Memory B cell (primary cell): ENCODE measurements at places on chromosomes 13 and 19.

DNA sequence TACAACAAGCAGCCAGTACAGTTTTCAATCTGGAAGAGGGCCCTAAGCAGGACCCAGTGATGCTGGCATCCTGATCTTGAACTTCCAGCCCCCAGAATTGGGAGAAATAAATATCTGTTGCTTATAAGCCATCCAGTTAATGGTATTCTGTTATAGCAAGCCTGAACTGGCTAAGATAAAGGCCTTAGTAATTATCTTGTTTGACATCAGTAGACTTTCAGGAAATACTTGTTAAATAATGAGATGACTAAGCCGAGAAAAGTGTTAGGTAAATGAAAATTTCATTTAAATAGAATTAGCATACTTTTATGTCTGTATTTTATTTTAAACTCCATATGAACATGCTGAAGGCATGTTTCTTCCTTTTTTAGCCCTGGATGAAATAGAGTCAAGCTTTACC lies 188.2 kb downstream of the OLFM4 start:
- DNase-seq: no peak

DNA sequence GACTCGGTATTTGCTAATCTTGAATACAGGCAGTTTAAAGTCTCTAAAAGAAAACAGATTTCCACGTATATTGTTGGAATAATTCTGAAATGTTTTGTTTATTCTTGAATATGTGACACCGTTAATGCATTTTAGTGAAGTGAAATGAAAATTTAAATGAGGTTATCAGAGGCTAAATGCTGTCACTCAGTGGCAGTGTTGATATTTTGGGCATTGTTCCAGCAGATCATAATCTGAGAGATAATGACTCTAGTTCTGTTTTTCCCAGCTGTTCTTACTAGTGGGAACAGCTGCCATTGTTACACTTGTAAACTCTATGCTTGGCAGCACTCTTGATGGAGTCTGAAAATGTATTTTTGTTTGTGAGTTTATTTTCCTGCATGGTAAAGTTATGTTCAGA lies 365.6 kb upstream of the SLC10A2 start:
- no peak for DNase-seq

- no peak for DNase-seq
Measured at GRCh38 chr13:48383384-48383783, 29.5 kb downstream of the LPAR6 start.

- no peak for DNase-seq
Measured at GRCh38 chr19:15979293-15979692, 30.5 kb downstream of the OR10H4 start.

DNA sequence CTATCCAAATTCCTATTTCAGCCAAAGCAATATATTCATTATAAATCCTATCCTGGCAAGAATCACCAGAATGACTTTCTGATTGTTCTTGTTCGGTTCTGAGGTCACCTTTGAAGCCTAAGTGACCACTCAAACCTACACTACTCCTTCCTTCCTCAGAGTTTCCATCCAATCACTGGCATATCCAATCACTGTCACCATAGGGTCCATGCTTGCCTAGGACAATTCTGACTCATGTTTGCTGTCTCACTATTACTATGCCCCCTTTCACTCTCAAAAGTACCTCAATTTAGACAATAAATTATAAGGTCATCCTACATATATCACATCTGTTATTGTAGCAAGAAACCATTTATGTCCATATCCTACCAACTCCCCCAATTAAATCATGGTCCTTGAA lies 58.9 kb downstream of the UBL3 start:
- no peak for DNase-seq

GRCh38 chr19:14162871-14163297 lies 26.5 kb upstream of the ASF1B start:
- no peak for DNase-seq

DNA sequence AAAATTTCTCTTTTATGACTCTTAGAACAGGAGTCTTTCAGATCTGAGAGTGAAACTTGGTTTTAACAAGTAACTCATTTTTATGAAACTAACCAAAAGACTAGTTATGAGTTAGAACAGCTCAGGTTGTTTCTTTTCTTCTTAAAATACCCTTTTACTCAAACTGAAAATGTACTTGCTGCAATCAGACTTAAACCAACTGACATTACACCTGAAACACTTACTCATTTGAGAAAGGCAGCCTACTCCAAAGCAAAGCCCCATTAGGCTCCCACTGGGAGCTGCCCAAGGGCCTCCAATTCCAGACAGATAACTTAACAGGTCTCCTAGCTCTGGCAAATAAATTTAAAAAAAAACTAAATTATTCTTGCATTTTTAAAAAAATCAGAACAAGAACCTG lies 3.6 kb downstream of the FOXO1 start:
- no peak for DNase-seq

DNA sequence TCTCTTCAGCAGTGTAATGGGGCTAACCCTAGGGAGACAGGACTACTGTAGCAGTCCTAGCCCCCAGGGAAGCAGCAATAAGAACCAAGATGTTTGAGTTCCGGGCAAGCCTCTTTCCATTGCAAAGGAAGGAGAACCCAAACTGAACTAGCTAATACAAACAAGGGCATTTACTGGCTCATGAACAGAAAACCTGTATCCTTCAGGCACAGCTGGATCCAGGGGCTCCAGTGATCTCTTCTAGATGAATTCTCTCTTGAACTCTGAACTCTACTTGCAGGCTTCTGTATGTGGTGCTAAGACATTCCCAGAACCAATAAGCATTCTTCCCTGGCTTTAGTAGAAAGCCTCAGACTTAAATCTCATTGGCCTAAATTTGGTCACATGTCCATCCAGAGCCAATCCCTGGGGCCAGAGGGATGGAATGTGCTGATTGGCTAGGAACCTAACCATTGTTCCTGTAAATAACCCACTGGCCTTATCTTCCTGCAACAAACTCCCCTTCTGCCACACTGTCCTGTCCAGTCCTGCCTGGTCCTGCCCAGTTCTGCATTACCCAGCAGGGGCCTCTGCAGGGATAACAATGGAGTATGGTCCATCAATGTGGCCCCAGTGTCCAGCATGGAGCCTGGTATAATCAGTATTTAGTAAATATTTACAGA lies 3.9 kb upstream of the PODNL1 start:
- DNase-seq: no peak

DNA sequence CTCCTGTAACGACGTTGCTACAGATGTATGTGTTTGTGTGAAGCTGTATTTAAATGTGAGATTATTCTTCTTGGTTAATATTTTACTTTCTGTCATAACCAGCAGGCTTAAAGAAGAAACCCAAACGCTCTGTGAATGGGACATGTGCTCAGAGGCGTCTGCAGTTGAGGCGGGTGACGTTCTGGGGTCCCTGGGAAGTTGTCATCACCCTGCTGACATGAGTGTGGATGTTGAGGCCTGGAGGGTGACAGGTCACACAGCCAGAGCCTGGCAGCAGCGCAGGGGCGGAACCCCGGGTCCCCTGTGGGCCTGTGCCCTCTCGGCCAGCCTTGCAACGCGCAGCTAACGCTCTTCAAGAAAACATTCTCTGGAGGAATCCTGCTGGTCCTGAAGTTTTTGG lies 16.6 kb downstream of the RASA3 start:
- no peak for DNase-seq

- DNase-seq: no peak
Measured at GRCh38 chr19:7740682-7741054, 6.7 kb downstream of the CD209 start.

- DNase-seq: peak; percentile 48
Measured at GRCh38 chr19:38564981-38565690, 52.6 kb downstream of the MAP4K1 start.

- DNase-seq: no peak
Measured at GRCh38 chr19:23769691-23770468, 11.2 kb upstream of the ZNF681 start.

GRCh38 chr19:9883231-9883758 lies 48.2 kb downstream of the PIN1 start:
- DNase-seq: no peak

DNA sequence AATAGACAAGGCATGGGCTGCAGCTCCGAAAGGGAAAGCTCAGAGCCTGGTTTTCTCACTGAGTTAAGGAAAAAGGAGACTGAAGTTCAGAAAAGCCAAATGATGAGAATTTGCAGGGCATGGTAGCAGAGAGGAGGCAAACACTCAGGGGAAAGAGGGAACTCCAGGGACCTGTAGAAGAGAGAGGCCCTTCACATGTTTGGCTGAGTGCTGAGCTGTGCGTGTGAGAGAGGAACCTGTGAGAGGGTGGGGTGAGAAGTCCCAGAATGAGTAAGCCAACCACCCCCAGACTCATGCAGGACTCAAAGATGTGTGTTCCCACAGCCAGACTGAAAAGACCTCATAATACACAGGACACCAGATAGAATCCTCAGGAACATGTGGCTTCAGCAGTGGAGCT lies 2.8 kb upstream of the CRYL1 start:
- no peak for DNase-seq

DNA sequence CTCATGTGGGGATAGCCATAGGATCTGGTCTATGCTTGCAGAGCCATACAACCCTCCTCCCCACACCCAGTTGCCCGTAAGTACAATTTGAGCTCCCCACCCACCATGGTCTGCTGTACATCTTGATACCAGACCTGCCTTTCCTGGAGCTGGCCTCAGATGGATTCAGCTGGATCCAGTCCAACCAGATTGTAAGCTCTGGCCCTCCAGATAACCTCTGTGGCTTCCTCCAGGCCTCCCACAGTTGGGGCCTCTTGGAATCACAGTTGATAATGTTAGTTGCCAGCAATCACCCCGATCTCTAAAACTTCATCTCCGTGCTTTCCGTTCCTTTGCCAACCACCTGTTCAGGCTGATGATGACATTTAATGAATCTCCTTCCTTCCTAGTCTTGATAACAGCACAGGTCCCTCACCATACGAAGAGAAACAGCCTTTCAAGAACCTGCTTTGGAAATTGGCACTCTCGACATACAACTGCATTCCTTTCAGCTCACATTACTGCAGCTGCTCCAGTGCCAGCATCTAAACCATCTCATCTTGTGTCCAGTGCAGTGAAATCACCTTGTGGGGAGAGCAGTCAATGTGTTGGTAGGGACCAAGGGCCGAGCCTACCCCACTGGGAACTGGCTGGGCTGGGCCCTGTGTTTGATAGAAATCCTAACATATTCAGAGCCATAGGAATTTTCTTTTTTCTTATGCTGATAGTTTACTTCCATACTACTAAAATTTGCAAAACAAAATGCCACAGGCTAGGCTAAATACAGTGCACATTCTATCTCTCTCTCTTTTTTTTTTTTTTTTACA lies 15.1 kb upstream of the FOXO1 start:
- no peak for DNase-seq

DNA sequence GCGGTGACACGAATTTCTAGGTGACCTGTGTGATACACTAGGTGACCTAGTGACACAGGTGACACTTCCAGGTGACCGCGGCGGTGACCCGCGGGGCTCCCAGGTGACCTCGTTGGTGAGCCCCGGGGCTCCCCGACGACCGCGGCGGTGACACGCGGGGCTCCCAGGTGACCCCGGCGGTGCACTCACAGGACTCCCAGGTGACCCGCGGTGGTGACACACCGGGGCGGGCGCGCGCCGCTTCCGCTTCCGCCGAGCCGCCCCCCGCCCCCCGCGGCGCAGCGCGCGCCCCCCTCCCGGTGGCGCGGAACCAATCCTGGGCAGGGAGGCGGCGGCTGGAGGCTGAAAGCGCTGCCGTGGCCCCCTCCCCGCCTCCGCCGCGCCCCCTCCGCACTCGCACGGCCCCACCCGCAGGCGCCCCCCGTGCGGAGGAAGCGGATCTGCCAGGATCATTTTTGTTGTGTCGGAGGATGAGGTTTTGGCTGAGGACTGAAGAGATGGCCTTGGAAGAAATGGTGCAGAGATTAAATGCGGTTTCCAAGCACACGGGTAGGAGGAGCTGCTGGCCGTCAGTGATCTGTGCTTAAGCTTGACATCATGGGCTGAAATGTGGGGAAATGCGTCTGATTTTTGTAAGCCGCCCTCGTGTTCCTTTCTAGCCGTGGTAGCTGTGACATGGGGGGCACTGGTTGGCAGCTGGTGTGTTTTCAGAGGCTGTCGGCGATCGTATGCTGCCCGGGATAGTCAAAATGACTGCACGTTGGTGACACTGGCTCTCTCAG lies at the start of gene MCF2L:
MCF2L (plus strand) TSS at position 305 of the 782 bp plus-strand sequence; CDS start at position 471, 166 bp downstream.
- DNase-seq: peak; percentile 13

DNA sequence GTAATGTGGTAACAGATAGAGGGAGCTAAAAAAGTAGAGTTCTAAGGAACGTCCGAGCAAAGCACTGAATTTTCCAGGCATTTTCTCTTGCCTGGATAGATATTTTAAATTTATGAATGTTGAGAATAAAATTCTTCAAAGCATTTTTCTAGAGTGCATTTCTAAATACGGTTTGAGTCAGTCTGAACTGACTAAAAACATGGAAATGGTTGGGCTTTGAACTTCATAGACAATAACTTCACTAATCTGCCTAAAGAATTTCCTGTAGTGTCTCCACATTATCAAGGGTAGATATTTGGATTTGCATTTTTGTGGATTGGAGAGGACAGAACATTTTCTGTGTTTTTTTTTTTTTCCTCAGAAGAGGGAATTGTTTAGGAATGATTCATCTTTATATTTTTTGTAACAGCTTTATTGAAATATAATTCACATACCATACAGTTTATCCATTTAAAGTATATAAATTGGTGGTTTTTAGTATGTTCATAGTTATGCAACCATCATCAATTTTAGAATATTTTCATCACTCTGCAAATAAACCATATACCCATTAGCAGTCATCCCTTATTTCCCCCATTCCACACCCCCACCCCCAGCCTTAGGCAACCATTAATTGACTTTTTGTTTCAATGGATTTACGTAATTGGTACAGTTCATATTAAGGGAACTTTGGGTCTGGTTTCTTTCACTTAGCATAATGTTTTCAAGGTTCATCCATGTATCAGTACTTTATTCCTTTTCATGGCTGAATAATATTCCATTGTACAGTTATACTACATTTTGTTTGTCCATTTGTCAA lies 20.7 kb downstream of the GARRE1 start:
- DNase-seq: no peak

- no peak for DNase-seq
Measured at GRCh38 chr19:43902399-43902798, 32.7 kb downstream of the ZNF45 start.

GRCh38 chr13:36888645-36889044 lies 31.4 kb downstream of the SMAD9 start:
- no peak for DNase-seq

DNA sequence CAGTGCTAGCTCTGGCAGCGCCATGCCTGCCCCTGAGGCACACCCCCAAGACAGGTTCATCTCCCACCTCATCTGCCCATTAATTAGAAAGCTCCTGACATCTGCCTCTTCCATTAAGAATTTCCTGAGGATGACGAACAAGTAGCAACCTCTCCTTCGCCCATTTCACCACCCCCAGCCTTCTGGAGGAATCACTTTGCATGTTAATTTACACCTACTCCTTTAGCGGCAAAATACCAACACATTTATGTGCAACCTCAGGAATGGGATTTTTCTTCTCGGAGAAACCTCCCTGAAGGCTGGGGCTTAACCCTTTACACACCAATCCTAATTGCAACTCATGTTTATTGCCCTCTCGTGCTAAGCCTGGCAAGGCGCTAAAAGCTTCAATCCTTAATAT lies 13.8 kb downstream of the SLC7A1 start:
- no peak for DNase-seq
